ENCODE measurements at places on chromosomes 2 and 18.
A peak's percentile ranks its signal among the peaks of the same experiment; 100 is the strongest.

- DNase-seq, result no peak
Observed at GRCh38 chr2:180730976-180731375, 249.4 kb upstream of the UBE2E3 start.

DNA sequence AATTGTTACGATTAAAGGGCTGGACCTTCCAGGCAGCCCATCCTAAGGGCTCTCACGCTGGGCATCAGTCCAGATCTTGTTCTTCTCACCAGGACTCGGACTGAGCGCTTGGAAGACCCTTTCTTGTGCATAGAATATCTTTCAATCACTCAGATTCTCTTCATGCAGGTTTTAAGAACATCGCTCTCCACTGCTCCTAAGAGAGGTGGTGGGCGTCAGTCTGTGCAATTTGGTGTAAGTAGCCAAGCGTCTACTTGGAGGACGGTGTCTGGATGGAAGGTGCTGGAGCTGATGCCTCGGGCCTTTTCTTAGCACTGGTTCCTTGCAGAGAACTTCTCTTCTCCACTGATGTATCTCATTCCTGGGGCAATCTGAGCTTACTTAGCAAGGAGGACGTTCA, 68.7 kb downstream of the ASB1 start:
- no peak for DNase-seq

- no peak for DNase-seq
Observed at GRCh38 chr2:154688373-154688772, 10.1 kb upstream of the KCNJ3 start.

DNA sequence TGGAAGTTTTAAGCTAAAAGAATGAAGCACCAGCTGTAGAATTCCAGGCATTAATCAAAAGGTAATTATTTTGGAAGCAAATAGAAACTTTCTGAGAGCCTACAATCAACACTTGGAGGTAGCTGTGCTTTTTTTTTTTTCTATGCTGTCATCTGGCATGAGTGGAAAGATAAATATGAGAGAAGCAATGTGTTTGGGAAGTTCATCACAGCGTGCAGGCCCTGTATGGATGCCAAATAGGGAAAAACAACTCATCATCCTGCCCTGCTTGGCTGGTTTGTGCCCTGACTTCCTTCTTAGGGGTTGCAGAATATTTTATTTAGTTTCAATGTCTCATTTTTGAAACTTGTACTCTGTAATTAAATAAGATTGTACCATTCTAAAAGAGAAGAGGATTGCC, 437.4 kb downstream of the PIK3C3 start:
- DNase-seq, result no peak

- DNase-seq, result no peak
Observed at GRCh38 chr2:76667821-76668271, 854.3 kb downstream of the LRRTM4 start.

GRCh38 chr2:37020887-37021796, 54.8 kb upstream of the STRN start:
- DNase-seq, result no peak

DNA sequence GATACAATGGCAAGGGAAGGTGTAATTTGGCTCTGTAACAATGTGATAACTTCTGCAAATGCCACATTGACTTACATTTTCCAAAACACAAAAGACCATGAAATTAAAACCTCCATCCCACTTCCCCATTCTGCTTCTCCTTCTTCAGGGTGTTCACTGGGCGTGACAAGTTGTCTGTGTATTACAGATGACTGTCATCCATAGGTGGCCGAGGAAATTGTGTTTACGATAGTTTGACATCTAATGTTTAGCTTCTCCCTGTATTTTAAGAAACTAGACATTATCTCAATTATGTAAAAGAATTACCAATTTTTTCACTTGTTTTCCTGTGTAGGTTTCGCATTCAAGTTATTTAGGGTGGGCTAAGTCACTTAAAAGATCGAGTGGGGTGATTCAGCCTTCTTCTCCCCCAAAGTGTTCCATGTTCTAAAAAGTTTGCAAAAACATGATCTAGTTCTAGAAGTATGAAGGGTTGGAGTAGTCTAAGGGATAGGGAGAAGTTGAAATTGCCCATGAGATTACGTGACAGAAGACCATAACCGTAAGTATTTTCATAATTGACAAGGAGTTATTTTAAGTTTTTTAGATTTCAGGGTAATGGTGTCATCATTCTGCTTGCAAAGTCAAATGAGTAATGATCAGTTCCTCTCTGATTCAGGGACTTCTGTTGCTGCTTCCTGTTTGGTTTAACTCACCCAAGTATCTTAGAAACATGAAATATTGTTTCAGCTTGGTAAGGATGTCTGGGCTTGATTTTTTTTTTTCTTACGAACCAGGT, 25.2 kb upstream of the CYTIP start:
- DNase-seq, result no peak

GRCh38 chr2:230234122-230234722, 8.7 kb downstream of the SP140 start:
- no peak for DNase-seq

- DNase-seq, result peak; percentile 55
Observed at GRCh38 chr2:201860636-201861066, 54.3 kb downstream of the CDK15 start.

- no peak for DNase-seq
Observed at GRCh38 chr2:218292048-218293014, at the start of gene TMBIM1. Gene TMBIM1, minus strand, starts transcription at chr2:218292503. Its CDS starts 10,362 bp downstream, at chr2:218282141.

DNA sequence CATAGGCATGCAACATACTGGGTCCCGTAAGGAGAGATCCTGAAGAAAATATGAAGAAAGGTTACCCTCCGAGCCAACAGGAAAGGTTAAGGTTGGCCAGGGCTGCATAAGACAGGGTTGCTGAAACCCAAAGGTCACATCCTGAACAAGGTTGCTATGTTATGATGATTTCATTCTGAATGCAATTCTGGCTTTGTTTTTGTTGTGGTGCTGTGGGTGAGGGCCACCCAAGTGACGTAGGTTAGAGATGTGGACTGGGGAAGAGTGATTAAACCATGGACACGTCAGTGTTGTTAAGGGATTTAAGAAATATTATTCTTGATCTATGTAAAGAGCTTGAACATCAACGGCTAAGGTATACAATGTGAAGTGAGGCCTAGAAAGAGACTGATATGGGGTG, 60.0 kb downstream of the ZEB2 start:
- DNase-seq, result no peak

DNA sequence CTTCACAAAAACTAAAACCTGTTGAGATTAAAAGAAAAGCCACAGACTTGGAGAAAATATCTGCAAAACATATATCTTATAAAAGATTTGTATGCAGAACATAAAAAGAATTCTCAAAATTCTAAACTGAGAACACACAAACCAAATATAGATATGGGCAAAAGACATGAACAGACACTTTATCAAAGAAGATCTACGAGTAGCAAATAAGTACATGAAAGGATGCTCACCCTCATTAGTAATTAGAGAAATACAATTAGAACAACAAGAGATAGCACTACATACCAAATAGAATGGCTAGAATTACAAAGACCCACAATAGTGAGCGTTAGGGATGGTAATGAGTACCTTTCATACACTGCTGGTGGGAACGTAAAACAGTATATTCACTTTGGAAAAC, 63.9 kb upstream of the ZNF397 start:
- no peak for DNase-seq

GRCh38 chr2:9077691-9078090, 74.2 kb upstream of the MBOAT2 start:
- no peak for DNase-seq

GRCh38 chr2:67596871-67597270, 199.7 kb downstream of the ETAA1 start:
- no peak for DNase-seq

DNA sequence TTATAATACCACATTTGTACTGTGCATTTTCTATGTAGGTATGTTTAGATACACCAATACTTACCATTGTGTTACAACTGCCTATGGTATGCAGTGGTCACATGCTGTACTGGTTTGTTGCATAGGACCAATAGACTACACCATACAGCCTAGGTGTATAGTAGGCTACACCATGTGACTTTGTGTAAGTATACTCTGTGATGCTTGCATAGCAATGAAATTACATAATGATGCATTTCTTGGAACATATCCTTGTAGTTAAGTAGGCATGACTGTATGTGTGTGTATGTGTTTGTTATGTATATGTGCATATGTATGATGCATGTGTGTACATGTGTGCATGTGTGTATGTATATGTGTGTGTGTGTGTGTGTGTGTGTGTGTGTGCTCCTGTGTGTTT, 157.6 kb downstream of the TDRD15 start:
- no peak for DNase-seq

DNA sequence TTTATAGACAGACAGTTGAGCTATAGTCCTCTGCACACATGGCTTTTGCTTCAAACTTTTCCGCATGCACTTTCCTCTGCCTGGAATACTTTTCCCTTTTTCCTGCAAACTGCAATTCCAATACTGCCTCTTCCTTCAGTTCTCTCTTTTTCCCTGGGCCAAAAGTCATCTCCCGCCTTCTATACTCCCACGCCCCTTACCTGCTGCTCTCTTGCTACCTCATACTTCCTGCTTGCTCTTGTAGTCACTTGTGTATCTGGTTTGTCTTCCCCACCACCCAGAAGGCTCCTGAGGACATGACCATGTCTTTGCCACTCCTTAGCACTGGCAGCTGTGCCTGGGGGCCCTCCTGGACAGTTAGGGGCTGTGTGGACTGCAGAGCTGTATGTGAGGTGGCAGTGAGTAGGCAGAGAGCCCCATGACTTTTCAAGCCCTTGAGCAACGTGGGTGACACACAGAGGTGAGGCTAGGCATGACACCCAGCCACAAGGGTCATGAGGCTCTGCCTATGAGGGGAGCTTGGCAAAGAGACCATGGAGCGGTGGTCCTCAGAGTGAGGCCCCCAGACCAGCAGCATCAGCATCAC, 23.2 kb downstream of the SPEG start:
- no peak for DNase-seq

GRCh38 chr2:160363055-160363454, 130.6 kb downstream of the RBMS1 start:
- no peak for DNase-seq

DNA sequence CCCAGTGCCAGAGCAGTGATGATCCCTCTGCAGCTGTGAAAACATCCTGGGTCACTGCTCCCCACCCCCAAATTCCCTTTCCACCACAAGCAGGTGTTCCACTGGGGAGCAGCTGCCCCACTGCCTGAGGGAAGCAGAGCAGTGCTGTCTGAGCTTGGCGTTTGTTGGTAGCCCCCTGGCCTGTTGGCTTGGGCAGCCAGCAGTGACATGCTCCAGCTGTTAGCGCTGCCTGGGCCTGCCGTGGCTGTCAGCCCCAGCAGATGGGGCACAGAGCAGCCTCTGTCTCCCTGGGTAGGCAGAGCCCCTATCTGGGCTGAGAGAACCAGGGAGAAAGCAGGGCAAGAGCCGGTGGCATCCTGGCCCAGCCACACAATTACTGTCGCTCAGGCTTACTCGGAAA, 247.7 kb downstream of the GLI2 start:
- no peak for DNase-seq

GRCh38 chr18:44133483-44133882, 547.2 kb upstream of the SETBP1 start:
- no peak for DNase-seq

GRCh38 chr2:17541531-17541950, 1.0 kb downstream of the VSNL1 start:
- DNase-seq, result no peak

DNA sequence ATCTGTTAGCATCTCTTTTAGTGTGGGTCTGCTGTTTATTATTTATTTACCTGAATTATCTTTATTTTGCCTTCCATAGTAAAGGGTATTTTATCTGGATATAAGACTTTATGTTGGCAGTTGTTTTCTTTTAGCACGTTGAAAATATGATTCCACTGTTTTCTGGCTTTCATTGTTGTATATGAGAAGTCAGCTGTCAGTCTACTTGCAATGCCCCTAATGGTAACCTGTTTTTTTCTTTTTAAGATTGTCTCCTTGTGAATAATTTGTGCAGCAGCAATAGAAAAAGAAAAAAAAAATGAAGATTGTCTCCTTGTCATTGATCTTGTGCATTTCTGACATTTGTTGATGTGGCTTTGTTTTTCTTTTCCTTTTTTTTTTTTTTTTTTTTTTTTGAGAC, 27.2 kb downstream of the SNED1 start:
- no peak for DNase-seq

GRCh38 chr18:35153609-35154272, 87.1 kb upstream of the ZNF397 start:
- DNase-seq, result no peak

- DNase-seq, result no peak
Observed at GRCh38 chr18:54330768-54331548, 26.7 kb downstream of the STARD6 start.
